ENCODE measurements at places on chromosomes 6 and 20.
A peak's percentile ranks its signal among the peaks of the same experiment; 100 is the strongest.

GRCh38 chr6:2562721-2563451 lies 187.8 kb downstream of the MYLK4 start:
- DNase-seq = no peak

DNA sequence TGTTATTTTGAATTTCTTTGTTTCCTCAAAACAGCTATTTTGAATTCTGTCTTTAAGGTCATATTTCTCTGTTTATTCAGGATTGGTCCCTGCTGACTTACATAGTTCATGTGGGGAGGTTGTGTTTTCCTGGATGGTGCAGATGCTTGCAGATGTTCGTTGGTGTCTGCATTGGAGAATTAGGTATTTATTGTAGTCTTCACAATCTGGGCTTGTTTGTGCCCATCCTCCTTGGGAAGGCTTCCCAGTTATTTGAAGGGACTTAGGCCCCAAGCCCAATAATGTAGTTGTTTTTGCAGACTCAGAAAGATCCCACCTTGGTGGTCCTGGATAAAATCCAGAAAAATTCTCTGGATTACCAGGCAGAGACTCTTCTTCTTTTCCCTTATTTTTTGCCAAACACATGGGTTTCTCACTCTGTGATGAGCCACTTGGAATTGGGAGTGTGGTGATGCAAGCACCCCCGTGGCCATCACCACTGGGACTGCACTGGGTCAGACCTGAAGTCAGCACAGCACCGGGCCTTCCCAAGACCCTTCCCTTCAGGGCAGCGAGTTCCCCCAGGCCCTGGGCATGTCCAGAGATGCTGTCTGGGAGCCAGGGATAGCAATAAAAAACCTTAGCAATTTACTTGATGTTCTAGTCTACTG lies 81.6 kb upstream of the EZR start:
- DNase-seq = no peak

- peak; percentile 15 for DNase-seq
Measured at GRCh38 chr6:122610690-122611455, 668 bp downstream of the PKIB start.

DNA sequence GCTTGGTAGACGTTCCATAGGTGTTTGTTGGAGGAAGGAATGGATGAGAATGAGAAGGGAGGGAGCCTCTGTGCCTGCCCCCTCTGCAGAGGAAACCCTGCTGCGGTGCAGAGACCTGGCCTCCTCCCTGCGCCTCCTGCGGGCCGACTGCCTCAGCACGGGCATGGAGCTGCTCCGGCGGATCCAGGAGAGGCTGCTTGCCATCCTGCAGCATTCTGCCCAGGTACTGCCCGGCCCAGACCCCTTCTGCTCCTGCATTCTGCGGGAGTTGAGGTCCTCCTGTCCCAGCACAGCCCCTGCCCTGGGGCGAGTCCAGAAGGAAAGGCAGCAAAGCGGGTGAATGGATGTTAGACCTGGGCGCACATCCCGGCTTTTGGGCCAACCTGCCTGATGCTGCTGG lies 6.1 kb downstream of the DNPH1 start:
- no peak for DNase-seq

DNA sequence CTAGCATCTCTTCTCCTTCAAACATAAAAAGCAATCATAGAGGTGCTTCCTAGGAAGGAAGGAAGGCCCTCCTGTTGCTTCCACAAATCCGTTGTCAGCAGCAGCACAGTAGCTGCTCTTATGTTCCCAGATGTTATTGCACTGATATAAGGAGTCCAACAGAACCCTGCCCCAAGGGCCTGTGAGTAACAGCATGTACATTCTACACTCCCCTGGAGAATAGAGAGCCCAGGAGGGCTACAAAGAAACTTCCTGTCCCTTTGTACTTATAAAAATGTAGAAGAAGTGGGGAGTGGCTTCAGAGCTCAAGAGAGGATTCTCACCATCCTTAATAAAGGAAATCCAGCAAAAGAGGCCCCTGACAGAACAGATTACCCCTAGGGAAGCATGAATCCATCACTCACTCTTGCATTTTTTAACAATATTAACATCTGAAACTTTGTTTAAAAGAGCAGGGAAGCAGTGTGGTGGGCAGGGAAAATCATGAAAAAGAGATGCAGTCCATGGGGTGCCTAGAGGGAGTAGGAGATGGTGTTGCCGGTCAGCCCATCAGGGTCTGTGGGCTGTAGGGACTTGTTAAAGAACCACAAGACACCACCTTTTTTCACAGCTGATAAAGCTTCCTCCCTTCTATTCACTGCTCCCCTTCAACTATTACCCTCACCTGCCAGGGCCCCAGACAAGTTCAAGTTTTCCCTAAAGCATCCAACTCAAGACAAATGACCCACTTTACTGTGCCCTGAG lies 104.5 kb upstream of the ADGRF1 start:
- peak; percentile 74 for DNase-seq

GRCh38 chr6:20866036-20866435 lies 331.8 kb downstream of the CDKAL1 start:
- DNase-seq = no peak

- DNase-seq = no peak
Measured at GRCh38 chr6:149311293-149311692, 6.2 kb upstream of the TAB2 start.

DNA sequence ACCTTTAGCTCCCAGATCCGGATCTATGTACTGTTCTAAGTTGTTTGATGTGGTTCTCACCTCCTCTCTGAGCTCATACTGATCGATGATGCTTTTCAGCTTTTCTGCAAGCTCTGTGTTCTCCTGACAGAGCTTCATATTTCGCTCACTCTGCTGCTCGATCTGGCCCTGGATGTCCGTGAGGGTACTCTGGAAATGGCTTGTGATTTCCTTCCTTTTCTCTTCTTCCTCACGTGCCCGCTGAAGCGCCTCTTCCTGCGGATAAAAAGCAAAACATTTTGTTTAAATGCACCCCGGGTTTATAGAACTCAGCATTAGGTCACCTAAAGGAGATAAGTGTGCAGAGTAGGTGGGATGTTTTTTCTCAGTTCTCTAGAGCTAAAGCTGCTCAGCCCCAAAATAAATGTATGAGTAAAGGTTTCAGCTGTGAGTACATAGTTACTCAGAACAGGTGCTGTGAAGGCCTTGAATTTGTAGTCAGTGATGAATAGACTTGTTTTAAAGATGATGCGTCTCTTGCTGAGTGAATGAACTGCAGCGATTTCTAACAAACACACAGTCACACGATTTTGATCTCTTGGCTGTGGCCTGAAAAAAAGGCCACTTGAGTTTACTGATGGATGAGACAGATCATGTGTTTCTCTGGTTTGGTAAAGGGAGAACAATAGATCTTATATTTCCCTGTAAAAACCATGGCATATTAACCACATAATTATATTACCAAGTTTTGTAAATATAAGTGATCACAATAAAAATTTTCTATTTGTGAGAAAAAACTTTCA lies 29.1 kb downstream of the TXLNB start:
- DNase-seq = no peak

GRCh38 chr6:154341336-154341735 lies 15.3 kb downstream of the IPCEF1 start:
- DNase-seq = no peak

DNA sequence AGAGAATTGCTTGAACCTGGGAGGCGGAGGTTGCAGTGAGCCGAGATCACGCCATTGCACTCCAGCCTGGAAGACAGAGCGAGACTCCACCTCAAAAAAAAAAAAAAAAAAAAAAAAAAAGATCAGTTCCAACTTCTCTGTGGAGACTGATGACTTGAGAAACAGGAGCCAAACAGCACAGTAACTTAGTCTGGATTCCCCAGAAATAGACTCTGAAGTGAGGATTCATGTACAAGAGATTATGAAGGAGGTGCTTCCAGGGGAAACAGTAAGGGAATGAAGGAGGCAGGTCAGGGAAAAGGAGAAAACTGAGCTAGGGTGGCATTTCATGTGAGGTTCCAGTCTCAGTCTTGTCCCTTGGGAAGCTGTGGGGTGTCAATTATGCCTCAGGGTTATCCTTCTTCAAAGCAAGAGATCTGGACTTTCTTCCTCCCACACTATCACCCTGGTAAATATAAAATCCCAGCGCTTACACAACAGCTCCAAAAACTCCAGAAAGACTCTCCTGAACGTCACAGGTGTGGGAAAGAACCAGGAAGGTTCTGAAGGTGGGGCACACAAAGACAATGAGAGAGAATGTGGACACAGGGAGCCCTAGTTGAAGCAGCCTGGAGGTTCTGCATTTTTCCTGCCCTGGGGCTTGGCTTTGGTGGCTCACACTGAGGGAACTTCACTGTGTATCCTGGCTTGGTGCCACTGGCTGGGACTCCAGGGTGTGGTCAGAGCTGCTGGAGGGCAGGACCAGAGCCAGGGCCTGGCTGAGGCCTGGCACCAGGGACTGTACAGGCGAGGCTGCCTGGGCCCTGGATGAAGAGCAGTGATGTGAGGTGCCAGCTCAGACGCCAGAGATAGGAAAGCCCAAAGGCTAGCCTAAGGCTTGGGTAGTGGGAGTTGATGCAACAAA lies 46.8 kb downstream of the PCNA start:
- DNase-seq = peak; percentile 88

GRCh38 chr6:154994836-154995253 lies 270 bp upstream of the TIAM2 start:
- DNase-seq = no peak

GRCh38 chr20:2745060-2745910 lies 52.7 kb downstream of the EBF4 start:
- no peak for DNase-seq

DNA sequence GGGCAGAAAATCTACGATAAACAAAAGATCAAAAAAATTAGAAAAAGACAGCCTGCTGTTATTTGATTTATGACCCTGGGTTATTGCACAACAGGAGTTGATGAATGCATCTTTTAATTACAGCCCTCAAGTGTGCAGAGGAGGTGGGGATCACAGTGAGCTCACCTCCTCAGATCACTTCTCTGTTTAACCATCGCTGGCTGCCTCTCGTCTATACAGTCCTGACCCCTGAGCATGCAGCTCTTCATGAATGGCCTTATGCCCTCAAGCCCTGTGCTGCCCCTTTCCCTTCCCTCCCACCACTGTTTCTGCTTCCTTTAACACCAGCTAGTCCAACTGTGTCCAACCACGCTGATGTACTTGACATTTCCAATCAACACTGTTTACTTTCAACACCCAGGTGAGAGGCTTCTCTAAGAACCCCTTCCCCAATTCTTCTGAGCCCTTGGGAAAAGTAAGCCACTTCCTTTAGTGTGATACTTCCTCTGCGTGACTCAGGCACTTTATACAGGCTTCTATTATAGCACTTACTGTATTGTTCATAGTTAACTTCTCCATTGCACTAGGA lies 60.6 kb upstream of the RIPOR2 start:
- DNase-seq = no peak

DNA sequence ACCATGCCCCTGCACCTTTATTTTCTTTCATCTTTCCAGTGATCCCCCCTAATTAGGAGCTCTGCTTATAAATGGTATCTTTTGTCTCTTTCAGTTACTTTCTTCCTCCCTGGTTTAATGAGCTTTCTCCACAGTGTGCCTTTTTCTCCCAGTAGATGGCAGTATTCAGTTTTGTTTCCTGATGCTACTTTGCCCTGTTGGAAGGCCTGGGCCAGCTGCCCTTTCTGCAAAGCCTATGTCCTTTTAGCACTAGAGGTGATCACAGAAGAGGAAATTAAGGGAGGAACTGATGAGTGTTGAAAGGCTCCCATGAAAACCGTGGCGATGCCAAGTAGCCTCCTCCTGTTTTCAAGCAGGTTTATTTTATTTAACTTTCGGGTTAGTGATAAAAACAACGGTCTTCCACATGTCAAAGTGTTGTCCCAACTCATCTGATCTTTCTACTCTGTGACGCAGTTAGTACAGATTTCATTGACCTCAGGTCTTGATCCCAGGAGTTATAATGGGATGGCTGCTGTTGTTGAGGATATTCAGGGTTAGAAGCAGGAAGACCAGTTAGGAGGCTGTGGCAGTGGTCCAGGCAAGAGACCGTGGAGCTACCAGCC lies 184.2 kb upstream of the BMP2 start:
- DNase-seq = peak; percentile 59

DNA sequence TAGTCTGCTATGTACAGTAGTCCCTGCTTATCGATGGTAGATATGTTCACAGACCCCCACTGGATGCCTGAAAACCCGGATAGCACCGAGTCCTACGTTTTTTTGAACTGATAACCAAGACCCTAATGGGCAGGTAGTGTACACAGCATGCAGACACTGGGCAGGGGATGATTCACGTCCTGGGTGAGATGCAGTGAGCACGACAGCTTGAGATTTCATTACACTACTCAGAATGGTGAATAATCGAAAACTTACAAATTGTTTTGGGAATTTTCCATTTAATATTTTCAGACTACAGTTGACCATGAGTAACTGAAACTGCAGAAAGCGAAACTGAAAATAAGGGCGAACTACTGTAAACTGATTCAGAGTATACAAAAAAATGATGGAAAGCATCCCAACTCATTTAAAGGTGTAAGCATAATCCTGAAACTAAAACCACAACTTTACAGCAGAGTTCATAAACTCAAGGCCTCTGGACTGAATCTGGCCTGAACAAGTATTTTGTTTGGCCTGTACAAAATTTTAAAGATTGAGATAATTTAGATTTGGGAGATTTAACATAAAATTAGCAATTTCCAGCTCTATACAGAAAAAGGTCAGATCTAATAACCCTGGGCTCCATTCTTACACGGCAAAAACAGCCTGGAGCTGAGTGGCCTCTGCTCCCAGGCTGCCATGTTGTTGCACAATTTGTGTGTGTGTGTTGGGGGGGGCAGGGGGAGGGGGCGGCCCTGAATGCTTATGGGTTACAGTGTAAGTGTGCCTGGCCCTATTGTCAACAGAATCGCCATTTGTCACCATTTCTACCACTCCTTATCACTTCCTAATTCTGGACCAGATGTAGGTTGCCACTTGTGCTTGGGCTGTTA lies 34.9 kb downstream of the RNF24 start:
- DNase-seq = peak; percentile 32

GRCh38 chr6:127164565-127164964 lies 46.1 kb downstream of the RSPO3 start:
- no peak for DNase-seq

DNA sequence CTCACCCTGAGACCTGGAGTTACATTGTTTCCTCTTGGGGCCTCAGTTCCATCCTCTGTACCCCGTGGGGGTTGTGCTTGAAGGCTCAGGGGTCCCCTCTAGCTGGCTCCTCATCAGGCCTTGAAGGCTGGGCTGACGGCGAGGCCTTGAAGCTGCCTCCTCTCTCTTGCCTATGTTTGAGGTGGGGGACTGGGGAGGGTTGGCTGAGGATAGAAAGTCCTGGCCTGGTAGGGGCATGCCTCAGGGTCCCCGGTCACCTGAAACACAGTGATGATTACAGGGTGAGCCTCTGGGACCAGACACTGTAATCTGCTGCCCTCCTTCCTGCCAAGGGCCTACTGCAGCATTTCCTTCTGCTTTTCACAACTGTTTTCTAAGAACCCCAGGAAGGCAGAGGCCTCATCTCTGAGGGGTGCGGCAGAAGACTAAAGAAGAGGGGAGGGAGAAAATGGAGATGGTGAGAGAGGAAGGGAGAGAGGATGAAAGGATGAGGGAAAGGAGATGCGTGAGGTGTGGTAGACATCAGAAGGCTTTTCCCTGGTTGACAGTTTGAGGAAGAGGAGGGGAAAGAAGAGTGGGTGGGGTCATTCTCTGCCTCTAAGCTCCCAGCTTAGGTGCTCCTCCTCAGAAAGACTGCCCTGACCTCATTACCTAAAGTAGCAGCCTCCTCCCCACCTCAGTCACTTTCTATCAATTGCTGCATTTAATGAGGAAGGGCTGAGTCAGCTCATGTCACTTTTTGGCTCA lies 29.7 kb downstream of the VEGFA start:
- no peak for DNase-seq

Measured in fibroblast of skin of back (primary cell).